ENCODE measurements at places on chromosomes 16 and 17.

GRCh38 chr17:75619506-75620431, 13.5 kb upstream of the SMIM5 start:
- no peak for DNase-seq

GRCh38 chr16:67767953-67768352, 38.4 kb downstream of the RANBP10 start:
- no peak for DNase-seq

DNA sequence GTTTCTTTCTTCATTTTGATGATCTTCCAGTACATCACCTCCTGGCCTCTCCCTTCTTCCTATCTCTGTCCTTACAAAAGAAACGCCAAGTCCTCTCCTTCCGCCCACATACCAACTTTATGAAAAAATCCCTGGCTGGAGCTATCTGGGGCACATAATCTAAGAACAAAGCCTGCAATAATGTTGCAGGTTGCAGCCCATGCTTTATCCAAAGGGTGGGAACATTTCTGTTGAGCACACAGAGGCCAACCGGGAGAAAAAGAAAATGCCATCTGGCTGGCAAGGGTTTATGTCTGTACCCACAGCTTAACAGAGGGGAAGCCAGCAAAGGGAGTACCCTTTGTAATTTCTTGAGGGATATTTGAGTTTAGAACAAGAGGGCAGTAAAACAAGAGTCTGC, 409.6 kb downstream of the SOX9 start:
- no peak for DNase-seq

DNA sequence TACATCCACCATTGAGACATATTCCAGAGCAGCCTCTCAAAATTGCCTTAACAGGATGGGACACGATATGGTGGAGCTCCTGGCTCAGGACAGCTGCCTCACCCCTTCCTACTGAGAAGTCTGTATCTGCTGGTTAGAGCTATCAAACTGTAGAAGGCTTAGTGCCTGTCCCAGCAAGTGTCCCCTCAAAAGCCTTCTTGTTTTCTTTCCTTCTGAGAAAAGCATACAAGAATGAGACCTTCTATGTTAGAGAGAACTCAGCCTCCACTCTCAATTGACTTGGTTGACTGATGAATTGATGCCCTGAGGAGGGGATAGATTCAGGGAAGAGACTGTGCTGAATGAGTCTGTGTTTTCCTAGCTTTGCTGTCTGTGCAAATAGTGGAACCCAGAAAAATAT, 2020.9 kb downstream of the TP53TG3F start:
- no peak for DNase-seq

GRCh38 chr16:19184823-19185509, 16.9 kb downstream of the SYT17 start:
- no peak for DNase-seq

DNA sequence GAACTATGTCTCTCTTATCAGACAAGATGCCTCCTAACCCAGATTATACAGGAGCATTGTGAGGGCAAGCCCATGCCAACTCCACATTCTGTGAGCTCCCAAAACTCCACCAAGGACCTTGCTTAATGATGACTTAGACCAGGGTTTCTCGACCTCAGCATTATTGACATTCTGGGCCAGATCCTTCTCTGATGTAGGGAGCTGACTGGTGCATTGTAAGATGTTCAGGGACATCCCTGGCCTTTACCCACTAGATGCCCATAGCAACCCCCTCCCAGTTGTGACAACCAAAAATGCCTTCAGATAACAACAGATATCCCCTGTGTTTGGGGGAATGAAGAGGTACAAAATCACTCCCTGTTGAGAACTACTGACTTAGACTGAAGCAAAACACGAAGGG, 43.6 kb downstream of the HOXB1 start:
- DNase-seq = no peak

- DNase-seq = no peak
Measured at GRCh38 chr17:58911741-58912343, 156.2 kb downstream of the PPM1E start.

GRCh38 chr17:9162275-9162985, 141.1 kb downstream of the NTN1 start:
- DNase-seq = no peak

DNA sequence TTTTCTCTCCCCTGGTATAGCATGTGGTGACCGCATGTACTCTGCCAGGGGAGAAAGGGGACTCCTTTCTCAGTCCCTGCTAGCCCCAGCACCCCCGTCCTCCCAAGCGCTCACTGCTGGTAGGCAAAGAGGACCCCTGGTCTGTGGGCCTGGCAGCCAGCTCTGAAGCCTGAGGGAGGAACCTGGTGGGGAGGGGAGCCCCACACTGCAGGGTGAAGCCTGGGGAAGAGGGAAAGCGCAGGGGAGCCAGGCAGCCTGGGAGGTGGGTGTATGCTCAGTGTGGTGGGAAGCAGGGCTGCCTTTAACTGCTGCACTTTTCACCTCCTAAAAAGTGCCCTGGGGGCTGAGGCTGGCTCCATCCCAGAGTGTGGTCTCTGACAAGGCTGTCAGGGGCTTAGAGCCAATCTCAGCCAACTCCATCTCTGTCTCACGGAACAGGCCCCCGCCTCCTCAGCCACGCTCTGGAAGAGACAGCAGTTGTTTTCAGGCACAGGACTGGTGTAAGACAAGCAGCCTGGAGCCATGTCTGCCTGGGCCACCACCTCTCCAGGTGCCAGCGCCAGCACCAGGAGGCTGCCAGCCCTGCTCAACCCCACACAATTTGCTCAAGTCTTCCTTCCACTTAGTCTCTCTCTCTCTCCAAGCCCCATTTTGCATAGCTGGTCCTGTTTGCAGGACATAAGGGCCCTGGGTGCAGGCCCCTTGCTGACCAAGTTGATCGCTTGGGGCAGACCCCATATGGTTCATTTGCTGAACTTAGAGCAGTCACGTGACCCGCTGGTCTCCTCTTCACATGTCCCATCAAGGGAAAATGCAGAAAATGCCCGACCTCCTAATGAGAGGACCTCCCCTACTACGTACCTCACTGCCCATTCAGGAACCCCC, 14.7 kb upstream of the TBX2 start:
- DNase-seq = no peak

DNA sequence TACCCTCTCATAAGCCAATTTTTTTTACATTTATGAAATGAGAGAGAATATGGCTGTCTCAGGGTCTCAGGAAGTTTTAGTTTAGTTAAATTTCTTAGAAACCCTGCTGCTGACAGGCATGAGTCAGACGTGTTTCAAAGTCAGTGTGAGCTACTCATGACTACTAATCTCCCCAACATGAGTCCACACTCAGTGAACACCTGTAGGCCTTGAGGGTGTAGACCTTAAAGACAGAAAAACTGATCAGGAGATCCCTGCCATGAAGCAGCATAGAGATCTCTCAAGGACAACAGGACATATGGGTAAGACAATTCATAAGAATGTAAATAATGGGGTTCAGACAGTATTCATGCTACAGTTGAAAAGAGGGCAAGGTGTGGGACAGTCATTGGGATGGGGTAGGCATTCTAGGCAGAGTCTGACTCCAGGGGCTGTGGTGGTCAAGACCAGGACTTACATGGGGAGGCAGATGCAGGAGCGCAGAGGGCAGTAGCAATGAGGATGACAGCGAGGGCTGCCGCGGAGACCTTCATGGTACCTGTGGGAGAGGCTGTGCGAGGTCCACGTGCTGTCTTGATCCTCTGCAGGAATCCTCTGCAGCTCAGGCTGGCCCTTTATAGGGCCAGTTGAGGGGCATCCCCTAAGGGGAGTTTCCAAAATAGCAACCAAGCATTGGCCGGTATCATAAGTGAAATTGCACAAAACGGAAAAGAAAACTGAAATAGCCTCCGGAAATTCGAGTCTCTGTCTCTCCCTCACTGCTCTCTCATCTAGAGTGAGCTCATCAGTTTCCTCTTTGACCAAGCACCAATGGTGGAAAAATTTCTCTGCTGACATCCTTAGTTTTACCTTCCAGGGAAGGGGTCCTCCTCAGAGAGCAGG, at the start of gene CCL5:
CCL5 (minus strand) TSS at position 588 of the 882 bp plus-strand sequence.
- peak; percentile 23 for DNase-seq

DNA sequence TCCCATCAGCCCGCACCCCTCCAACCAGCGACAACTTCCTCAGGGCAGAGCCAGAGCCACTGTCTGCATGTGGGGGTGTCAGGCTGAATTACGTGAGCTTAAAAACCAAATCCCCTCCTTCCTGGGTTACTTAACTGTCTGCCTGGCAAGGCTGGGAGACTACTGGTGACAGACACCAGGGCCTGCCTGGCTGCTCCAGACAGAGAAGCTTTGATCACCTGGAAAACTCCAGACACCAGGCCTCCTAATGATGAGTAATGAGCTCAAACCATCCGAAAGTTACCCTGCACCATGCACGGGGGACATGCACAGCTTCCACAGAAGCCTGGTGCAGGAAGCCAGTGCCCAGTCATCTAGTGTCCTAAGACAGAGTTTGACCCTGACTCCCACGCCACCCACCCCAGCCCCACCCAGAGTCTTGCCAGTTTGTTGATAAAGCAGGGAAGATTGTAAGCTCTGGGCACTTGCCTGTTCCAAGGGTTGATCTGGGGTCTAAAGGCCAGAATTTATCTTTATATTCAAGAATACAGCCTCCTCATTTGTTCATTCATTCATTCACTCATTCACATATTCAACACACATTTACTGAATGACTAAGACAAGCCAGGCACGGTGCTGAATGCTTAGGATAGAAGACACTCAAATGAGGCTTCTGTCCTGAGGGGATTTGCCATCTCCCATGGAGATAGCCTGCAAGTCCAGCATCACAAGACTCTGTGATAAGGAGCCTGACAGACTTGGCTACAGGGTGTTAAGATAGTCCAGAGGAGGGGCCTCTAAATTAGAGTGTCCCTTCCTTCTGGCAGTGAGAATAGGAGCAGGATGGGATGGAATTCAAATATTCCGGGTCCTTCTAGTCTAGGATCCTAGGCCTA, 7.2 kb upstream of the CCDC182 start:
- DNase-seq = no peak

GRCh38 chr17:47837401-47838039, 3.6 kb downstream of the SCRN2 start:
- no peak for DNase-seq

DNA sequence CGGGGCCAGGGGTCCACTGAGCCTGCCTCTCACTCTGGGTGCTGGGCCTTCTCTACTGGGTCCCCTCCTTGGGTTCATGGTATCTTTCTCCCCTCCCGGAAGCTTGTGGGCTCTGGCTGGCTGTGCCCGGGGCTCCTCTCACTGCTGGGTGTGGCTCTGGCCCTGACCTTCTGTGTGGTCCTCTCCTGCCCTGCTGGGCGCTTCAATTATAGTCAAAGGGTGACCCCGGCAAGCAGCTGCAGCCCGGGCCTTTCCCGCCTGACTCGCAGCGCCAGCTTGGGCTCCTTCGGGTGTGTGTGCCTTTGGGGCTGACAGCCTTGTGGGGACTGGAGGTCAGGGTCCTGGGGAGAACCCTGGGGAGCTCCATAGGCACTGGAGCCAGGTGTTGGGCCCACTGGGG, 54.2 kb upstream of the PVALEF start:
- DNase-seq = no peak

GRCh38 chr17:57577751-57578607, 167.1 kb downstream of the CCDC182 start:
- no peak for DNase-seq

DNA sequence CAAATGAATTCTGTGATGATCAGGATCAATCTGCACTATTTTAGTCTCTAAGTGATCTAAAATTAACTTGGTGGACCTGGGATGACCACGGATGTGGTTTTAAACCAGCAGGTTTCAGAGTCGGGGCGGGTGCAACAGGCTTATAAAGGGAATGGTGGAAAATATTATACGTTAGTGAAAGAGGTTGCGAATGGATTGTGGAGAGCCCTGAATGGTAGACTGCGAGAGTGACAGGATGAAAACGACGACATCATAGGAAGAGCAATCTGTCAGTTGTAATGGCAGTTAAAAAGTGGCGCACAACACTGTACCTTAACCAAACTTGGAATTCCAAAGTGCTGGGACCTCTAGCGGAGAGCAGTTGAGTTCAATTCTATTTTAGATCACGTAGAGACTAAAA, 1.2 kb upstream of the CYB5B start:
- DNase-seq = no peak

GRCh38 chr16:68396481-68396880, 51.8 kb downstream of the SMPD3 start:
- peak; percentile 42 for DNase-seq

DNA sequence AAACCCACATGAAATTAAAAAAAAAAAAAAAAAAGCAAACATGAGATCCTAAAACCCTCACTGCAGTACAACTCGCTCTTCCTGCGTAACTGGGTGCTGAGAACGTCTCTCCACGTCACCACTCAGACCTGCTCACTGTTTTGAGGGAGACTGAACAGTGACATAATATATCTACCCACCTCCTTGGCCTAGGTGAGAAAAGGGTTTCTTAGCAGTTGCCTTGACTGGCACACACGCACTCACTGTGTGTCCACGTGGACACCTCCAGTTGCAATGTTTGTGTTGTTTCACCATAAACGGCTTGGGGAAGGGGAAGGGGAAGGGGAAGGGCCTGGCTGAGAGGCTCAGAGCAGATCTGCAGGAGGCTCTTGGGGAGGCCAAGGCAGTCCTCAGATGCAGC, 32.0 kb downstream of the FANCA start:
- no peak for DNase-seq

DNA sequence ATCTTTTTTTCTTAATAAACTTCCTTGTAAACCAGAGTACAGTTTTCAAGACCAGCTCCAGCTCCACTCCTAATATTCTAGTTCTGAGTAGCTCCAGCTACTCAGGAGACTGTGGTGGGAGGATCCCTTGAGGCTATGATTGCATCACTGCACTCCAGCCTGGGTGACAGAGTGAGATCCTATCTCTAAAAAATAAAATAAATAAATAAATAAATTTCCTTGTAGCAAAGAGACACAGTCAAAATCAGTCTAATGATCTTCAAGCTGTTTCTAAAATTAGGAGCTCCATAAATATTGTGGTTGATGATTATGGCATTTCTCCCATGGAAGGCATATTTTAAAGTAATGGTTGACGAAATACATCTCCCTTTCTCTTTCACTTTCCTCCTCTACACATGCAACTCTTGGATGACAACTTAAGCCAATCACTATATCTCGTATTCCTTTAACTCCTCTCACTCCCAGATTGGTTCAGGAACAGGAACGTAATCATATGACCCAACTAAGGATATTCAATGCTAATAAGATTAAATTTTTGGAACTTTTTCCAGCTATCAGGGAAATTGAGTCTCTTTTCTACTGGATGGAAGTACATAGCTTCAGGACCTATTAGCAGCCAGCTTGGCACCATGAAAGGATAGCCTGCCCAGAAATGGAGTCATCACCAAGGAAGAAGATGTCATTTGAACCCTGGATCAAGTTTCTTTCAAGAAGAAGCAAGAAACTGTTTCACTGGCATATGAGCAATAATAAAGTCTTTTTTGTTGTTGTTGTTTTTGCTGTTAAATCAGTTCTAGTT, 42.1 kb upstream of the TAOK1 start:
- no peak for DNase-seq

- DNase-seq = no peak
Measured at GRCh38 chr16:55083052-55083451, 152.4 kb downstream of the IRX5 start.

- no peak for DNase-seq
Measured at GRCh38 chr17:11238705-11239104, 2.3 kb upstream of the SHISA6 start.

- no peak for DNase-seq
Measured at GRCh38 chr17:14752011-14752410, 451.1 kb downstream of the HS3ST3B1 start.

- DNase-seq = no peak
Measured at GRCh38 chr17:38809828-38810227, 10.5 kb upstream of the PIP4K2B start.
